Colonic mucosa (tissue), 4 donors: ENCODE measurements at places on chromosomes 7 and 10. TPM values are rescaled to one million over a fixed set of nuclear protein-coding genes. Genes with fewer than 3 reads are reported as not detected.

DNA sequence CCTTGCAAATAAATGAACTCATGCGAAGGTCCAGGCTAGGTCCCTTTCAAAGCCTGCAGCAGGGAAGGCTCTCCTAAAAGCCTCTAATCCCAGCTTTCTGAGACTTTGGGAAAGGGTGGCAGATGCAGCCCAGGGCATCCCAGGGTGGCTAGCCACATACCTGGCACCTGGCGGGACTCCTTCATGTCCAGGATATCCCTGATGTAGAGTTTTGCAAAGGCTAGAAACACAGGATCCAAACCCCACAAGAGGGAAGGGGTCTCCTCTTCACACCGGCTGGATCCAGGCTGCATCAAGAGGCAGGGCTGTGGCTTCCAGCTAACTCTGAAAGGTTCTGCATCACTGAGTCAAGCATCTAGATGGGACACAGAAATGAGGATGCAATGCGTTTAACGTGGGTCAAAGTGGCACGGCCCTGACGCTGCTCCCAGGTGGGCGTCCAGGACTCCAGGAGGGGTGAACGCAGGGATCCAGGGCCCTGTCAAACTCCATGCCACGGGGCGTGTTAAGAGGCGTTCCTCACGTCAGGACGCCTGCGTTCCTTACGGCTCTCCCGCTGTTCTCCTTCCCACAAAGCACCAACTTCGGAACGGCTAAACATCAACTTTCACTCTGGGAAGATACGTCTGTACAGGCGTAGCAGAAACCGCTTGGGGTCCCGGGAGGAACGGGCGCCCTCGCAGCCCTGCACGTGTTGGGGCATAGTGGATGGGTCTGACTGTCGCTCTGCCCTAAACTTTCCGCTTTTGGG, 507 bp downstream of the STN1 start:
- peak; percentile 71 for DNase-seq

GRCh38 chr10:89281606-89282395, 20.0 kb upstream of the IFIT2 start:
- no peak for DNase-seq

DNA sequence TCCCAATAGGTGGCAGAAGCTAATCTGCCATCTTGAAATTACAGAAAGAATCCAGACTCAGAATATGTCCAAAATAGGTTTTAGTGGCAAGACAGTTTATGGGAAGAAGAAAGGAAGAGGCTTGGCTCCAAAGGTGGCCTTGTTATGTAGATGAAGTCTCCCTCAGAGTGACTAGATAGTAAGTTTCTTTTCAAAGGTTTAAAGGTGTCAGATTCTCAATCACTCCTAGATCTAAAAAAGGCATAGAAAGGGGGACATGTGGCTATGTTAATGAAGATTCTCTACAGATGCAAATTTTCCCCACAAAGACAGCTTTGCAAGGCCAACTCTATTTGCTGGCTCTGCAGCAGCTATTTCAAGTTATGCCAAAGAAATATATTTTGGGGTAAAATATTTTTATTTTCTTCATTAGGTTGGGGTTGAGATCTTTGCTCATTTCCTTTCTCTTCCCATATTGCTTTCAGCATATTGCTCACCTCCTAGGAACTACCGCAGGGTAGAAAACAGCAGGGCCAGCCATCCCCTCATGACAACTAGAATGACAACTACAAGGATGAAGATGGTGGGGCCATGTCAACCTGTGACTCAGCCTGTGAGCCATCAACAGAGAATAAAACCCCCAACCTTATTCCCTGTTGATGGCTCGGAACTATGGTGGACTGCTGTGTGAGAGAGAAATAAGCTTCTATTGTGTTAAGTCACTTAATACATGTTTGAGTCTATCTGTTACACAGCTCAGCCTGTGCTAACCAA, 274.0 kb upstream of the GALNT17 start:
- no peak for DNase-seq

DNA sequence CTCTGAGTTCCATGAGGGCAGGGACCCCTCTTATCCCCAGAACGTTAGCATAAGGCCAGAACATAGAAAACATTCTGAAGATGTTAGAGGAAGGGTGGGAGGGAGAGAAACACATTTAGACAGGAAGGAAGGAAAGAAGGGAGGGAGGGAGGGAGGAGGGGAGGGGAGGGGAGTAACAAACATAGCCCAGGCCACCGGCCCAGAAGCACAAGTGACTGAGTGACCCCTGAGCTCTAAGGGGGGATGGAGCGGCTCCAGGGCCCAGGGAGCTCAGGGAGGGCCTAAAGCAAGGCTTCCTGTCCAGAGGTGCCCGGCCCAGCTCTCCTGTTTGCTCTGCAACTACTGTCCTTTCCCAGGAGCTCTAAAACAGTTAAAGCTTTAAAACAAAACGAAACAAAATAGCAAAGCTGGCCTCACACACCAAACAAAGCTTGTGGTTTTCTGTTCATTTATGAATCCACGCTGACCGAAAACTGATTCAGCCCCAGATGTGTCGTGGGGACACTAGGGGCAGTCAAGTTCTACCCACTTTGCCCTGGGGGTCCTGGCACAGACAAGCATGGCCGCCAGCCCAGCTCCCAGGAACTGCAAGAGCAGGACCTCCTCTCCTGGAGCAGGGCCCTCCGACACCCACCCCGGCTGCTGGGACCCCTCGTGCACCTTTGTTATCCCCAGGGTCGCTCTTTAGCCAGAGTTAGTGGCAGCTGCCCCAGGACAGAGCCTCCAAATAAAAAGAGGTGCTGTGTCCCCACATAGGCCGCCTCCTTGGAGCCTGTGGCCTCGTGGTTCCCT, 496.2 kb upstream of the FOXK1 start:
- DNase-seq = no peak

DNA sequence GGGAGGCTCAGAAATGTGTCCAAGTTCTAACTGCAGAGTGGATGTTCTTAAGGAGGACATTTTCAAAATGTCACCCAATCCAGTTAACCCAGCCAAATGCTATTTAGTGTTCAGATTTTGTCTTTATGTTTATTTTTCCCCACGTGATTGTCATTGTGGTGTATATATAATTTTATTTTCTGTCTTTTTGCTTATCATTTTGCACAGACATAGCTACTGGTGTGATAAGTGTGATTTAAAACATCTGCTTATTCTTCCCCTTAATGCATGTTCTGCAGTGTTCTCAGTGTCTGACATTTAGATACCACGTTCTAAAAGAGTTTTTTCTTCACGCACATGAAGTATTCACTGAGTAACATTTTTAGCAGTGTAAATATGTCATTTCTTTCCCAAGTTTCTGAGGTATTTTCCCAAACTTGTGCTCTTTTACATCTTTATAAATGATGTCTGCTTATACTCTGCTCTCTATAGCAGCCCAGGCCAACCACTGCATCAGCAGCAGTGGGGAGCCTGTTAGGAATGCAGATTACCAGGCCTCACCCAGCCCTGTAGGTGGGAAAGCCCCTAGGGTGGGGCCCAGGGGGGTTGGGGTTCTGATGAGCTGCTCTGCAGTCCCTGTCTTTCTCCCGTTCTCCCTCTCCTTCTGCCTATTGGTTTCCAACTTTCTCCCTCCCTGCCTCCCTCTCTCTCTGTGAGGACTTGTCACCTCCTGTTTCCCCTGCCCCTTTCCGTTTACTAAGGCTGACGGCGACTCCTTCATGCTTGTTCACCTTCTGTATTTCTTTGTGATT, 20.8 kb downstream of the ADCY1 start:
- peak; percentile 6 for DNase-seq

The MPP7 gene
- total RNA-seq = 25.7 TPM

The DOCK1 gene
- total RNA-seq = 46.4 TPM

The FLNC gene
- total RNA-seq = 88.6 TPM

The FAM131B gene
- 1.8 TPM for total RNA-seq
